Mammary epithelial cell (primary cell): ENCODE measurements at places on chromosomes 6 and 20. TPM values are rescaled to one million over a fixed set of nuclear protein-coding genes. Genes with fewer than 3 reads are reported as not detected.

- peak; percentile 91 for DNase-seq
These were observed 28.8 kb upstream of the TSHZ2 start for GRCh38 chr20:52943185-52943841.

DNA sequence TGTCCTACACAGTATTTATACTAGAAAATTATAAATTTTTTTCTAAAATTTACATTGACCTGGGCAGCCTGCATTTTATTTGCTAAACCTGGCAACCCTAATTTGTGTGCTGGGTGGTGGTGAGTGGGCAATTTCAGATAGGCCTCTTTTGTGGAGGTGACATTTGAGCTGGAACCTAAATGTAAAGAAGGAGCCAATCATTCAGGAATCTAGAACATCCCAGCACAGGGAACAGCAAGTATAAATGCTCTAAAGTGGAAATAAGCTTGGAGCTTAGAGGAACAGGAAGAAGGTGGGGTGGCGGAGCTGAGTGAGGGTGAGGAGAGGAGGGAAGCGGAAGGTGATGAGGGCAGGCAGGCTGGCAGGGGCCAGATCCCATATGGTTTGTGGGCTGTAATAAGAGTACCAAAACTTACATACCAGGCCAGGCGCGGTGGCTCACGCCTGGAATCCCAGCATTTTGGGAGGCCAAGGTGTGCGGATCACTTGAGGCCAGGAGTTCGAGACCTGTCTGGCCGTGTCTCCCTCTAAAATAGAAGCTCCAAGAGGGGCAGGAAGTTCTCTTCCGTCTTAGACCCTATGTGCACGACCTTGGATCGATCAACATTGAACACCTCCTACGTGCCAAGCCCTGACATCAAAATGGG is 549 bp upstream of the CSE1L start:
- no peak for DNase-seq

DNA sequence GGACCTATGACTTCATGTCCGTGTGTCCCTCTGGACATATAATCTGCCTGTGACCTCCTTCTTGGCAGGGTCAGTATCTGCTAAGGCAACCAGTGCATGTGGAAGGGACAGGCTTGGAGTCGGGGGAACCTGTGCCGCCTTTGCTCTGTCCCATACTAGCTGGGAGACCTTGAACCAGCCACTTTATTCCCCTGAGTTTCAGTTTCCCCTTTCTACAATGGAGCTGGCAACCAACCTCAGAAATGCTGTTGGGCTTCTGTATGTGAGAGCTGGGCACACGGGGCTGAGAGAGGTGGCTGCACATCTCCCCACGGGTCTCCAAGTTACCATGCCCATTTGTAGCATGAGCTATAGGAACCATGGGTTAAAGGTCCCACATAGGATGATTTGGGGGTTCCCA is 53.8 kb downstream of the CD40 start:
- DNase-seq = no peak

- no peak for DNase-seq
These were observed 17.1 kb downstream of the CLIC5 start for GRCh38 chr6:45998524-45998923.

DNA sequence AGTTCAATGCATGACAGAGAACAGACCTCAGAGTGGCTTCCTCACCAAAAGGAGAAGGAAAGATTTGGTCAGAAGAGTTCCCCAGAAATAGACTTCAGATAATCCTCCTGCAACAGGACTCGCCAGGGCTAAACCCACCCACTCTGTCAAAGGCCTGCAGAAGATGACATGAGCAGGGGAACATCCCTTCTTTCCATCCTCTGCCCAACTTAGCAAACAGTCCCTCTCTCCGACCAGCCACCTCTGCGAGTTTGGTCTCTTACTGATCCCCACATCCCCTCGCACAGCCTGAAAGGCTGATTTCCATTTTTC is 7.5 kb downstream of the NFATC2 start:
- DNase-seq = no peak

- DNase-seq = peak; percentile 50
These were observed 26.1 kb downstream of the C6orf141 start for GRCh38 chr6:49576618-49577017.

- no peak for DNase-seq
These were observed 1.1 kb upstream of the SRSF12 start for GRCh38 chr6:89118931-89119330.

GRCh38 chr6:166485651-166486535 is 100.6 kb downstream of the RAMACL start:
- no peak for DNase-seq

GRCh38 chr6:112087916-112088315 is 525 bp downstream of the FAM229B start:
- DNase-seq = no peak

GRCh38 chr6:132410830-132411229 is 9.6 kb upstream of the MOXD1 start:
- no peak for DNase-seq

- DNase-seq = peak; percentile 85
These were observed 6.3 kb upstream of the TSHZ2 start for GRCh38 chr20:52965819-52966218.

GRCh38 chr20:51396365-51396909 is 146.1 kb downstream of the NFATC2 start:
- no peak for DNase-seq

- DNase-seq = no peak
These were observed 4.5 kb upstream of the GPSM3 start for GRCh38 chr6:32196682-32197616.

DNA sequence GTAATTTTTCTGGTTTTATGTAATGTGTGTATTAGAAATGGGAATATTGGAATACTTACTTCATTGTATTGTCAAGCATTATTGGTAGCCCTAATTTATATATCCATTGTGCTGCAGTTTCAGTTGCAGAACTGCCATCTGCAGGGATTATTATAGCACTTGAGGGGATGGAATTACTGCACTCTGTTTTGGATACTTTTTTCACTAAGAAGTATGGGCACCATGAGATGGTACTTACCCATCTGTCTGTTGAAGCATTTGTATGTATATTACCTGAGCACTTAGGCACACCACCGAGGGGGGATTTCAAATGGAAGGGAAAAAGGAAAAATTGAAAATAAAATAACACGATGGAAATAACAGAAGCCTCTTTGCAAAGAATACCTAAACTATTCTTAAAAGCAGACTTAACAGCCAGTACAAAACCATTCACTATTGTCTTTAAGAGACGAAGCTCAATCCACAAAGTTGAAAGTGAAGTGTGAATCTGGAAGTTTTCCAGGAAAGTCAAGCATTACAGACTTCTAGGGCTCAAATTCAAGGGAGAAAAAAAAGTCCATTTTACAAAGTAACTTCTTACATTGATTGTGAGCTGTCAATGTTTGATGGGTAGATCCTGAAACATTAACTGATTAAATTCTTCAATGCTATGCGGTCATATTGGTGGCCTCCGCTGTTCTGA is 318.7 kb downstream of the SOX4 start:
- DNase-seq = no peak

GRCh38 chr6:130035211-130035610 is 16.8 kb downstream of the L3MBTL3 start:
- no peak for DNase-seq

DNA sequence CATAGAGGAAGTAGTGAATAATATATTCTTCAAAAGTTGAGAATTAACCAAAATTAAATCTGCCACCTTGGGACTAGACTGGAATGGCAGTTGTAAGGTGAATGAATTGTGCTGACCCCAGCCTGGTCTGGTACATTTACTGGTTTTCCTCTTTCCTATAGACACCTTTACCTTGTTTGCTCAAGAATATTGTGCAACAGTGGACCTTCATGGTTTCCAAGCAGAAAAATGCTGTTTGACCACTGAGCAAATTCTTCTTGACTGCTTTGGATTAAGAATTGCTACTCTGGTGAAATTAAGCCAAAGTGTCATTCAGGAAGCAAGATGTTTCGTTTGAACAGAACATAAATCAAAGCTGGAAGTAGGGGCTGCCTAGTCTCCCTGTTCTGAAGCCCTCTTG is 156.6 kb upstream of the TAB2 start:
- no peak for DNase-seq

The STMN3 gene
- 15.2 TPM for polyA plus RNA-seq

The TTBK1 gene
- not detected for polyA plus RNA-seq

The OR2H2 gene
- not detected for polyA plus RNA-seq

The ADGRF1 gene
- polyA plus RNA-seq = 51.5 TPM

The RIMS1 gene
- 0.03 TPM for polyA plus RNA-seq

The ZBP1 gene
- polyA plus RNA-seq = not detected

The RPS6KA2 gene
- polyA plus RNA-seq = 28.0 TPM

The PKIB gene
- polyA plus RNA-seq = 4.7 TPM

The GCNT2 gene
- 0.02 TPM for polyA plus RNA-seq

The MOG gene
- not detected for polyA plus RNA-seq

The SH3BGRL2 gene
- polyA plus RNA-seq = 1.5 TPM

The MLIP gene
- not detected for polyA plus RNA-seq

The CYP21A2 gene
- not detected for polyA plus RNA-seq
